H1 (cell line): ENCODE measurements at places on chromosomes 16 and 17.

- DNase-seq, result no peak
Measured at GRCh38 chr17:15092261-15092660, 172.9 kb downstream of the PMP22 start.

DNA sequence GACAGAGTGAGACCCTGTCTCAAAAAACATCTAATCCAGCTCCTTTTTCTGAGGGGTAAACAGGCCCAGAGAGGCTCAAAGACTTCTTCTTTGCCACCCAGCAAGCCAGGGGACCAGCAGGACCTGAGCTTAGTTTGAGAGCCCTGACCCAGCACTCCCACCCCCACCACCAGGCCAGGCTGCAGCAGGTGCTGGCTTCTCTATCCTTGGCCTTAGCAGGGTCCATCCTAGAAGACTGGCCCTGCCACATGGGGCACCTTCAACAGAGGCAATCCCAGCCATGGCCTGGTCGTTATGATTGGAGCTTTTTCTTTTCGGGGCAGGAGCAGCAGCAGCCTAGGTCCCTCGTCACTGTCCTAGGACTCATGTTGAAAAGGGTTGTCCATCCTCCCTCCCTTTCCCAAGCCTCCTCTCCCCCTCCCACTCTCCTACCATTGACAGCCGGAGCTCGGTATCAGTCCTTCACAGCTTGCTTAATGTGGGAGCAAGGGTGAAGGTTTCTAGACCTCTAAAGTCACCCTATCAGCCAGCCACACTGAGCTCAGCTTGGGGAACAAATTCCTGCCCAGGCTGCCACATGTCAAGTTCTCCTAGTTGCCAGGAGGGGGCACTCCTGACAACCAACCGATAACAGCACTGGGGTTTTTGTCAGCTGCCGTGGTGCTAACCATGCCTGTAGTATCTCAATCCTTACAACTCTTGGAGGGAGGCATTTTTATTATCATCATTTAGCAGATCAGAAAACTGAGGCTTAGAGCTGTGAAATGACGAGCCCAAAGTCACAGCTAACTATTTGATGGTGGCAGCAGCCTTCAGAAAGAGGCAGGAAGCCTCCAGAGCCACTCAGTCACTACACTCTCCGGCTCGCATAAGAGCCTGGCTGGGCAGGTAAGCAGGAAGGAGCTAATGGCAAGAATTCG lies 11.2 kb downstream of the MRPL27 start:
- peak; percentile 34 for DNase-seq

- DNase-seq, result no peak
Measured at GRCh38 chr16:23333831-23334456, 31.8 kb downstream of the SCNN1B start.

DNA sequence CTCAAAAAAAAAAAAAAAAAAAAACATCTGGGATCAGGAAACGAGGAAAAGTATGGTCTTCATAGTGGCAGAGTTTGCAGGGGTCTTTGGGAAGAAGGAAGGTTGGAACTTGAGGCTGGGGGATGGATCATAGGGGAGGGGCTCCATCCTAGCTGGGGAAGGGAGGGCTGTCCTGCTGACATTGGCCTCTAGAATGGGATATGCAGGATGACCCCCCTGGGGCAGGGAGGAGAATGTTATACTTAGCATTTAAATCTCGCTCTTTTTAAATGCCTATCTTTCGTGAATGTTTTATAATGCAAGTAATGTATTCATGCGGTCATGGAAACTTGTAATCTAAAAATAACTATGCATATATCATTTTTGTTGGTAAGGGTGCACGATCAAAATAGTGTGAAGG lies 33.2 kb downstream of the TMEM235 start:
- DNase-seq, result no peak

- DNase-seq, result no peak
Measured at GRCh38 chr17:55735731-55736405, 13.2 kb upstream of the TMEM100 start.

GRCh38 chr17:7043497-7044198 lies at the start of gene SLC16A11:
Gene SLC16A11, minus strand, starts transcription at chr17:7044092. Its CDS starts 579 bp downstream, at chr17:7043513.
- DNase-seq, result peak; percentile 75

GRCh38 chr16:7083096-7083495 lies 249.5 kb upstream of the RBFOX1 start:
- DNase-seq, result no peak

DNA sequence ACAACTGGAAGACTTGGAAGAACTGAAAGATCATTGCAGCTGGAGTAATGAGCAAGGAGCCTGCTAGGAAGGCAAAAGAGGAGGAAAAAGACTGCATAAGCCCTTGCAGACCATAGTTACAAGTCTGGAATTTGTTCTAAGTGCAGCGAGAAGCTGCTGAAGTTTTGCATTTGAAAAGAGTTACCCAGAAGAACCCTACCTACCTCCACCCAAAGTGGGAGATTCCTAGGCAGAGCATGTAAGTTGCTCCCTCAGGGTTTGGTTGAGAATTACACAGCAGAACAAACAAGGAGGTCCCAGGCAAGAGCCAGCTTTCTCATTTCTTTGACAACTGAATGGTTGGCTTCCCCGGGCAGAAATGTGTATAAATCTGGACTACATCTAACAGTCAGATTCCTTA lies 118.7 kb upstream of the NUDT7 start:
- DNase-seq, result no peak

GRCh38 chr17:63116967-63117830 lies 151.2 kb downstream of the TANC2 start:
- DNase-seq, result no peak

DNA sequence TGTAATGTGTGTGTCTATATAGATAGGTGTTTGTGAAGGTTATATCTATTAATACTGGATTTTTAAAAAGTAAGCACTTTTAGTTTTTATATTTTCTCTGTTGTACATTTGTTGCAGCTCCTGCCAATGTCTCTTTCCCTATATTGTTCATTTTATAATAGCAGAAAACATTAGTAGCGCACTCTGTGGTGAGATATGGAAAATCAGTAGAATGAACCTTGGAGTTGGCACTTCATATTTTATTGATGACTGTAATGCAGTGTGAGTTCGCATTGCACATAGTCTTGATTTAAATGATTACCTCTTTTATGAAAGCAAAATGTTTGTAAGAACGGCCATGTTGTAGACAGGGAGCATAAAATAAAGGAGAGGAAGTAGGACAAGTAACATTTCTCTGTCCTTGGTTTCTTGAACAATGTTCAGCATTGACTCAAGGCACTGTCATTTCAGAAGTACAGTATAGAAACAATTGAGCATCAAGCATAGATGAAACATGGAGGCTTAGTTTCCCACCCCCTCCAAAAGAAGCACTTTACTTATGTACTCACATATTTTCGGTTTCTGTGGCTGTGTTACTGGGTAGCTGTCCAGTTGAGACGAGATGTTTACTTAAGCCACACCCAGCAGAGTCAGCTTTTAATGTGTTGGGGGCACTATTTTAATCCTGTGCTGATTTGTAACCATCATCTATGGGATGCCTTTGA lies 74.0 kb downstream of the TANC2 start:
- no peak for DNase-seq

DNA sequence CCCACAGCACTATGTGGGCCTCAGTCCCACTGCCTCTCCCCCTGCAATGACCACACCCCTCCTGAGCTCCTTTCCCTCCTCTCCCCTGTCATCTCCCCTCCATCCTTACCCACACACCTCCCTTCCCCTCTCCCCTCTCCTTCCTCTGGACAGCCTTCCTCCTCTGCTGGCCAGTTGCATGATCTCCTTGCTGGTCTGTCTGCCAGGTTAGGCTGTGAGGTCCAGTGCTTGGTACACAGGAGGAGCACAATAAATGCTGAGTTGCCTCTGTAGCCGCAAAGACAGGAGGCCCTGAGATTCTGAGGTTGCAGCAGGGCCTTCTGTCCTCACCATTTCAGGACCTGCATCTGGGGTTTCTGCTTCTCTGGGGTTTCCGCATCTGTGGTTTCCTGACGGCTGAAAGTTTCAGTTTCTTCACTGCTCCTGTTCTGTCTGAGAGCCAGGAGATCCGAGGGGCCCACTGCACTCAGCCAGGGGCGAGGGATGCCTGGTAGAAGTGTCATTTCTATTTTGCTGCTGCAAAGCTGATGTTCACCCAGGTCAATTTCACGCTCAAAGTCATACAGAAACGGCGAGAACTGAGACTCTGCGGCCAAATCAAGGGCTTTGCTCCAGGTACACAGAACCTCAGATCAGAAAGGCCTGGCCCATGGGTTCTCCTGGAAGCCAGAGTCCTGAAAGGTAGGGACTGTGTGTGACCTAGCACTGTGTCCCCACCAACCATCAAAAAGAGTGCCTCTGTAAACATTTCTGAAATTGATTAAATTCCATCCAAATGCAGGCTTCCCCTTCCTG lies 4.6 kb upstream of the SLC12A3 start:
- DNase-seq, result no peak

- DNase-seq, result peak; percentile 69
Measured at GRCh38 chr17:16407911-16408588, 7.3 kb upstream of the TRPV2 start.

DNA sequence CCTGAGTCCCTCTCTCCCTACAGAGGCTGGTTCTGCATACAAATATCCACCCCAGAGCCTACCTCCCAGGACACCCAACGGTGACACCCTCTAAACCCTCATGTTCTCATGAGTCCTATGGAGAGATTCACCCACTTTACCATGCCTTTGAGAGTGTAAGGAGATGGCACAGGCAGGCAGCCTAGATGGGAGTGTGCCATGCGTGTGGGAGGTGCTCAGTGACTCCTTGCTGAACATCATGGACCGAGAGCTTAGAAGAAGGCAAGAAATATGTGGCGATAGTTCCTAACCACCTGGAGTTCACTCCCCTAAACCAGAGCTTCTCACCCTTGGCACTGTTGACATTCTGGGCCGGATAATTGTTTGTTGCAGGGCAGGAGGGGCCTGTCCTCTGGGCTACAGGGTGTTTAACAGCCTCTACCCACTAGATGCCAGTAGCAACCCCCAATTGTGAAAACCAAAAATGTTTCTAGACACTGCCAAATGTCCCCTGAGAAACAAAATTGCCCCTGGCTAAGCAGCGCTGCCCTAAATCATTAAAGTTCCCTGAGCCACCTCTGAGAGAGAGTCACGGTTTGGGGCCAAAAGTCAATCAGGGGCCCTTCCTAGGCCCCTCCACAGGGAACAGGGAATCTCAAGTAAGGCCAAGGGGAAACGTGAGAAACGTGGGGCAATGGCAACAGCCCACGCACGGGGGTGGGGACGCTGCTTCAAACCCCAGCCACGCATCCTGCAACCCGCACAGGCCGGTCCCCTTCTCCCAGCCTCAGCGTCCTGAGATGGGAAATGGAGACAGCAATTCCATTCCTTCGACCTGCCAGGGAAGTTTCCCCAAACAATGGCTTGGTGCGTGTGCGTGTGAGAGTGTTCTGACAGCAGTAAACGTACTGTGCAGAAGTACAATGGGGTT lies 66.8 kb downstream of the C16orf78 start:
- DNase-seq, result no peak

- DNase-seq, result peak; percentile 10
Measured at GRCh38 chr16:74268372-74268782, 28.2 kb upstream of the PSMD7 start.

GRCh38 chr17:42290577-42290976 lies 2.3 kb downstream of the STAT5A start:
- DNase-seq, result no peak

GRCh38 chr17:78002166-78002565 lies 43.7 kb downstream of the TNRC6C start:
- no peak for DNase-seq

DNA sequence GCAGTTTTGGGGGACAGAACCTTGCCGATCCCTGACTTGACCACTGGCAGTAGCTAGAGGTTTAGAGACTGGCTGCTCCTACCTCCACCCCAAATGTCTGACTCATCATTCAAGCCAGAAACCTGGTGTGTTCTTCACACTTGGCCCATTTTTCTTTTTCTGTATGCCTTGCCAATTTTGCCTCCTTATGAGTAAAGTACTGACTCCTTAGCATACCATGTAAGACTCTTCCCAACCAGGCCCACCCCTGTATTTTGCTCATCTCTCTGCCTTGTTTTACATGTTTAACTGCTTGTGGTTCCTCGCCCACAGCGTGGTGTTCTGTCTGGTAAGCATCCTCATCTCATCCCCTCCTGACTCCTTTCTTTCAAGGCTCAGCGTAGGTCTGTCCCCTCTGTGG lies 37.9 kb downstream of the NUP88 start:
- no peak for DNase-seq

GRCh38 chr16:57658878-57659674 lies 9.0 kb upstream of the ADGRG3 start:
- no peak for DNase-seq

DNA sequence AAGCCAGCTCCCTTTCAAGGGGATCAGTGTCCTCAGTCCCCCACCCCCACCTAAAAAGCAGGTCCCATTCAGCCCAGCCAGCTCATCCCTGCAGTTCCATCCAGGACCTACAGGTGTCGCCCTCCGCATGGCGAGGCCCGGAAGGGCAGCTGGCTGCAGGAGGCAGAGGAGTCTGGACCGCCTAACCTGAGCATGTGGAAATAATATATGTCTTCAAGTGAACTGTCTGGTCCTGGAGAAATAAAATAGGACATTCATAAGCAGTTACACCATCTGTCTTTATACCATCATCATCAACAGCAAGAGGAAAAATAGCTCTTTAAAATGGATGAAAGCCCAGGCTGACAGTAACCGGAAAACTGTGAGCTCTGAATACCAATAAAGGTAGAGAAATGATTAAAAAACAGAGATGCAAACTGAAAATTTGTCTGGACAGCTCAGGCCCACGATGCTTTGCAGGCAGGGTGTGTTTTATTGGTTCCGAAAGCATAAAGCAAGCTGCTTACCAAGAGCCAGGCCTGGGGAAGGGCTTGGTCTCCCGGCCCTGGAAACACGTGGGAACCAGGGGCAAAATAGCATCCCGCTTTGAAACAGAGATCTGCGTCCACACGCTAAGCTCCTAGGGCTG lies 215.2 kb downstream of the ZFHX3 start:
- DNase-seq, result peak; percentile 98

- DNase-seq, result peak; percentile 89
Measured at GRCh38 chr17:74493331-74493833, 26.9 kb downstream of the CD300A start.

DNA sequence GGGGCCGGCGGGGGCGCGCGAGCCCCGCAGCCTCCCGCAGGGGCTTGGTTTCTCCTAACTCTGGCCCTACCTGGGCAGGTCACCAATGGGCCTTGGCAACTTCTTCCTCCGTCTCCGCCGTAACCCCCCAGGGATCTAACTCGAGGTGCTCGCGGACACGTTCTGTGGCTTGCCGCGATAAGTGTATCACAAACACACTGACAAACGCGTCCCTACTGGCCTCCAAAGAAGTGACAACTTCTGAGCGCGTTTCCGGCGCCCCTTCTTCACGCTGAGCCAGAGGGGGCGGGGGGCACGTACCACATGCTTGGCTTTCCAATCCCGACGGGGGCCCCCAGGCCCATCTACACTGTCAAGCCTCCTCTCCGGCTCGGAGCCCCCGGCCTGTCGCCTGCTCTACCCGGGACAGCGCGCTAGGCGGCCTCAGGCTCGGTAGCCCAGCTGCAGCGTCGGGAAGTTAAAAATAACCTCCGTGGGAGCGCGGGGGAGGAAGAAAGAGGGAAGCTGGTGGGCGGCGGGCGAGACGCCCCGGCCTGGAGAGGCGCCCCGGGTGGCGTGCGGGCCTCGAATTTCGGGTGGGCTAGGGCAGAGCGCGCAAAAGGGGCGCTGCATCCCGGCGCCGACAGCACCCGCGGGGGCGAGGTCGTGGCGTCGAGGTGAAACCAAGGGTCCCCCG lies 725 bp upstream of the SPHK1 start:
- peak; percentile 78 for DNase-seq
